ENCODE measurements at places on chromosomes 12 and 14. TPM values are rescaled to one million over a fixed set of nuclear protein-coding genes. Genes with fewer than 3 reads are reported as not detected.

DNA sequence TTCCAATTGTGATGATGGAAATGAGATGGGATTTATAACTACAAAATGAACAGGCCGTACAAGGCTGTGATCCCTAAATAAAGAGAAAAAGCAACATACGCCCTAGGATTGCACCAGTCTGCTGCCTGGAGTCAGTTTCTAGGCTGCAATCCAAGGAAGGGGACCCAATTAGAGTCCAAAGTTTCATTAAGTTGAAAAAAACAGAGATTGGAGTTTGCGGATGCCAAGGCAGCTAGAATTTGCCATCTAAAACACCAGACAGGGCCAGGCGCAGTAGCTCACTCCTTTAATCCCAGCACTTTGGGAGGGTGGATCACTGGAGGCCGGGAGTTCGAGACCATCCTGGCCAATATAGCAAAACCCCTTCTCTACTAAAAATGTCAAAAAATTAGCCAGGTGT, 661.0 kb downstream of the RPS29 start:
- DNase-seq: no peak

ZNF664 gene
- 53.3 TPM for polyA plus RNA-seq

- peak; percentile 12 for DNase-seq
Measured at GRCh38 chr12:105330931-105331804, 677 bp downstream of the C12orf75 start.

- no peak for DNase-seq
Measured at GRCh38 chr14:42508209-42508946, 901.7 kb downstream of the LRFN5 start.

DNA sequence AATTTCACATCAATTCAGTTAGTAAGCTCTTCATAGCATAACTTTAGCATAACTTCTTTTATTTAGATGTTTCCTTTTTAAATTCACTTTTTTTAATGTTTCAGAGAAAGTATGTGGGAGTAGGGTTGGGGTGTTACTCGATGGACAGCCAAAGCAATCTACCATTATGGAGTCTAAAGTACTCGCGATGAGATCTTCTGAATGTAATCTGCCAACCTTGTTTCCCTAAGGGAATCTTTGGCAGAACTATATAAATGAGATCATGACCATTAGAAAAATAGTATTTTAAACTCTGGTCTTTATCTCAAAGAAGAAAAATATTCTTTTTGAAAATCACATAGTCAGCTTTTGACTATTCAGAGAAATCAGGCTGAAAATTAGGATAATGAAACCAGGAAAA, 103.9 kb downstream of the BBS10 start:
- peak; percentile 71 for DNase-seq

CLEC2B gene
- 2.1 TPM for polyA plus RNA-seq

ERGIC2 gene
- 58.9 TPM for polyA plus RNA-seq

- DNase-seq: peak; percentile 35
Measured at GRCh38 chr14:22847661-22848341, 11.4 kb downstream of the MMP14 start.

GRCh38 chr12:91846466-91847055, 299.1 kb downstream of the BTG1 start:
- no peak for DNase-seq

PLCZ1 gene
- polyA plus RNA-seq: not detected

KSR2 gene
- polyA plus RNA-seq: not detected

LRP1-AS gene
- polyA plus RNA-seq: 0.41 TPM

CAPS2 gene
- not detected for polyA plus RNA-seq

DENND5B gene
- polyA plus RNA-seq: 9.1 TPM

GRCh38 chr14:97283005-97283403, 485.8 kb downstream of the VRK1 start:
- DNase-seq: no peak

DNA sequence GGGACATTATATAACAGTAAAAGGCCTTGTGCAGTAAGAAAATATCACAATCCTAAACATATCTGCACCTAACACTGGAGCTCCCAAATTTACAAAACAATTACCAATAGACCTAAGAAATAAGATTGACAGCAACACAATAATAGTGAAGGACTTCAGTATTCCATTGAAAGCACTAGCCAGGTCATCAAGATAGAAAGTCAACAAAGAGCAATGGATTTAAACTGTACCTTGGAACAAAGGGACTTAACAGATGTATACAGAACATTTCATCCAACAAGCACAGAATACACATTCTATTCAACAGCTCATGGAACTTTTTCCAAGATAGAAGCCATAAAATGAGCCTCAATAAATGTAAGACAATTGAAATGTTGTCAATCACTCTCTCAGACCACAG, 209.5 kb upstream of the ARHGAP5 start:
- DNase-seq: no peak

NINJ2 gene
- polyA plus RNA-seq: 4.9 TPM

RBP5 gene
- 7.4 TPM for polyA plus RNA-seq

GRCh38 chr14:101047326-101047725, 143.8 kb upstream of the RTL1 start:
- no peak for DNase-seq

- no peak for DNase-seq
Measured at GRCh38 chr14:52000696-52001095, 11.3 kb downstream of the RTRAF start.

- DNase-seq: no peak
Measured at GRCh38 chr14:61229981-61230380, 51.2 kb downstream of the TMEM30B start.

- DNase-seq: no peak
Measured at GRCh38 chr14:99522457-99522891, 41.3 kb downstream of the CCNK start.

SOCS2 gene
- 26.7 TPM for polyA plus RNA-seq

DNA sequence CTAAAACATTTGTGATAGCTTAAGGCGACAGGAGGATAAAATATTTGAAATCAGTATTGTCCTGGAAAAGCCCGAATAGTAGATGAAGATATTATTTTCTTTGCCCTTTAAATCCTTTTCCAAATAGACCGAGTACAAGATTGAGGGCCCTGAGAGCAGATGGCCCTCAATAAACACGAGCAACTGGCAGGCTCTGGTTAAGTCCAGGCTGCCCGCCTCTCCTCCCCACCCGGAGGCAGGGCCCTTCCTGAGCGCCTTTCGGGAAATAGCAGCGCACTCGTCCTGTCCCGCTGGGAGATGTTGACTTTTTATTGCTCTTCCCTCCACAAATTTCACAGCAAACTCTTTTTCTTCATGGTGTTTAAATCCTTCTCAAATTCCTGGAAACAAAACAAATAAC, 50.8 kb upstream of the MAX start:
- no peak for DNase-seq

CLEC6A gene
- polyA plus RNA-seq: not detected

DNA sequence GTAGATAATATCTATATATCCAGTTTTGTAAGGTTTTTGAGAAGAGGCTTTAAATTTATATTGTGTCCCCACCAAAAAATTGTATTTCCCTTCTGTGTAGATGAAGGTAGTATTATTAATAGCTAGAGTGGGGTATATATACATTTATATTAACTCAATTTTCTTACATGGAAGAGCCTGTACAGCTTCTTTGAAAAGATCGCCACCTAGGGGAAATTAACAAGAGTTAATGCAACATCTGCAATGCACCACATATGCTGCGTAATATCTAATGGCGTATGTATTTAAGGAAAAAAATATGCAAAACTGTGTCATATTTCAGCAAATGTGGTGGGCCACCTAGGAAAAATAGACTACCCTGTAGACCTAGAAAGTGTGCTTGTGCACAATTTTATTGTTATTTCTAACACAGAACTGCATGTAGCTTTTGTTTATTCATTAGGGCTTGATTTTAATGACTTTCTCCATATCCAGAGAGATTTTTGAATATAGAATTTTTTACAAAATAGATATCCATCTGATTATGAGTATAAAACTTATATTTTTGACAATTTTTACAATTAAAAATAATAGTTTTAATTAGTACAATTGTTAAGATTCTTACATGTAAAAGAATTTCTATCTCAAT, 14.0 kb downstream of the CCER1 start:
- peak; percentile 29 for DNase-seq

DNA sequence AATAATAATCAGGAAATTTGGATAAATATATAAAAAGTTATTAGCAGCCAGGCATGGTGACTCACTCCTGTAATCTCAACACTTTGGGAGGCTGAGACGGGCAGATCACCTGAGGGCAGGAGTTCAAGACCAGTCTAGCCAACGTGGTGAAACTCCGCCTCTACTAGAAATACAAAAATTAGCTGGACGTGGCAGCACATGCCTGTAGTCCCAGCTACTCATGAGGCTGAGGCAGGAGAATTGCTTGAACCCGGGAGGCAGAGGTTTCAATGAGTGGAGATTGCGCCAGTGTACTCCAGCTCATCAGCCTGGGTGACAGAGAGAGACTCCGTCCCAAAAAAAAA, 64.5 kb downstream of the SYT1 start:
- no peak for DNase-seq

GRCh38 chr12:57548488-57548887, 1.4 kb upstream of the KIF5A start:
- no peak for DNase-seq

GRCh38 chr14:94663538-94663937, 51.3 kb downstream of the SERPINA3 start:
- no peak for DNase-seq

CPNE6 gene
- polyA plus RNA-seq: not detected

DNA sequence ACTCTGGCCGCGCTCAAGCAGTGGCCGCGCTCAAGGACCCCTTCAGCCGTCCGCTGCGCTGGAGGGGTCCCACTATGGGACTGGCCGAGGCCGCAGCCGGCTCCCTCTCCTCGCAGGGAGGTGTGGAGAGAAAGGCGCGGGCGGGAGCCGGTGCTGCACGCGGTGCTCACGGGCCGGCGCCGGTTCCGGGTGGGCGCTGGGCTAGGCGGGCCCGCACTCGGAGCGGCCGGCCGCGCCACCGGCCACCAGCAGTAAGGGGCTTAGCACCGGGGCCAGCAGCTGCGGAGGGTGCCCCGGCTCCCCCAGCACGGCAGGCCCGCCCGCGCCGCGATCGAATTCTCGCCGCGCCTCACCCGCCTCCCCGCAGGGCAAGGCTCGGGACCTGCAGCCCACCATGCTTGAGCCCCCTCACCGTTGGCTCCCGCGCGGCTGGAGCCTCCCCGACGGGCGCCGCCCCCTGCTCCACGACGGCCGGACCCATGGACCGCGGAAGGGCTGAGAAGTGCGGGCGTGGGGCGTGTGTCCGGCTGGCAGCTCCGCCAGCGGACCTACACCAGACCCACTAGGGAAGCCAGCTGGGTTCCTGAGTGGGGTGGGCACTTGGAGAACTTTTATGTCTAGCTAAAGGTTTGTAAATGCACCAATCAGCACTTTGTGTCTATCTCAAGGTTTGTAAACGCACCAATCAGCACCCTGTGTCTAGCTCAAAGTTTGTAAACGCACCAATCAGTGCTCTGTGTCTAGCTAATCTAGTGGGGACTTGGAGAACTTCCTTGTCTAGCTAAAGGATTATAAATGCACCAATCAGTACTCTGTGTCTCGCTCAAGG, 49.5 kb downstream of the KLHL28 start:
- no peak for DNase-seq

DYRK4 gene
- 19.8 TPM for polyA plus RNA-seq

DNA sequence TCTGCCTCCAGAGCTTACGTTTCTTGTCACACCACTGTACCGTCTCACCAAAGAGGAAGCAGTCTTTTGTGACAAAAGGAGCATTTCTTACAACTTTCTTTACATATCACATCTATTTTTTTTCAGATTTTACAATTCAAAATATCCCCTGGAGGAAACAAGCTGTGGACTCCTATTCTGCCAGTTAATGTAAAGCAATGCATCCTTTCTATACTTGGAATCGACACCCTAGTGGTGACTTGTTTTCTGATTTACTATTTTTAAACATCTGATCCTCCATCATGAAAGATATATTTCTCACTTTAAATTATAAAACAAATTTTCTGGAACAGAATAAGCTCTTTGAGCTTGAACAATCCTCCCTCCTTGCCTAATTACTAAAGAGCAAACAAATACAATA, 34.8 kb downstream of the AICDA start:
- no peak for DNase-seq

- DNase-seq: peak; percentile 72
Measured at GRCh38 chr12:114136631-114137030, 170.5 kb upstream of the RBM19 start.
